SK-N-SH (cell line): ENCODE measurements at places on chromosomes 5 and 9. TPM values are rescaled to one million over a fixed set of nuclear protein-coding genes. Genes with fewer than 3 reads are reported as not detected.

The CCDC152 gene
- polyA plus RNA-seq, result 2.1 and 2.6 TPM in 2 replicates

The KIF4B gene
- polyA plus RNA-seq, result 0.02 and 0.03 TPM in 2 replicates

The PCDHB4 gene
- 0.36 and 0.51 TPM in 2 replicates for polyA plus RNA-seq

The PFN3 gene
- polyA plus RNA-seq, result not detected in 2 replicates

GRCh38 chr9:34185778-34186551 is 7.1 kb downstream of the UBAP1 start:
- no peaks in the 10 kb centered on the region for H3K27me3 ChIP-seq
- DNase-seq, result no peak
- H3K4me1 ChIP-seq, result peaks cover 17% of the 10 kb centered on the region
- H3K27ac ChIP-seq, result peak overlapping the region; percentile 56
- peaks cover 10% of the 10 kb centered on the region for H3K36me3 ChIP-seq

DNA sequence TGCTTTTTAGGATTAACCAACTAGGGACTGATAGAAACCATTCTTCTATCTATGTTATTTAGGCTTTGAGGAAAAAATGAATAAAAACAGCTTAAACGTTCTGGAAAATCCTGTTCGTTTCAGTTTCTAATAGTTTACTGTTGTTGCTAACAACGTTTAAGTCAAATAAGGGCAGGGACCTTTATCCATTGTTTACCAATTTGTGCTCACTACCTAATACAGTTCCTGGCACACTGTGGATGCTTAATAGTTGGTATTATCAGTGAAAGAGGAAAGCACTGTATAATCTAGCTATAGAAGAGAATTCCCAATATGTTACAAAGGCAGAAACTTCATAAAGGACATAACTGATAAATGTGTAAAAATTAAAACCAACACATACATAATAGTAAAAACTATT is 52.5 kb downstream of the ZFR start:
- H3K4me3 ChIP-seq, result no peak overlapping the region
- no peak for DNase-seq
- H3K4me1 ChIP-seq, result no peaks in the 10 kb centered on the region
- H3K27ac ChIP-seq, result no peak overlapping the region
- no peaks in the 10 kb centered on the region for H3K27me3 ChIP-seq

DNA sequence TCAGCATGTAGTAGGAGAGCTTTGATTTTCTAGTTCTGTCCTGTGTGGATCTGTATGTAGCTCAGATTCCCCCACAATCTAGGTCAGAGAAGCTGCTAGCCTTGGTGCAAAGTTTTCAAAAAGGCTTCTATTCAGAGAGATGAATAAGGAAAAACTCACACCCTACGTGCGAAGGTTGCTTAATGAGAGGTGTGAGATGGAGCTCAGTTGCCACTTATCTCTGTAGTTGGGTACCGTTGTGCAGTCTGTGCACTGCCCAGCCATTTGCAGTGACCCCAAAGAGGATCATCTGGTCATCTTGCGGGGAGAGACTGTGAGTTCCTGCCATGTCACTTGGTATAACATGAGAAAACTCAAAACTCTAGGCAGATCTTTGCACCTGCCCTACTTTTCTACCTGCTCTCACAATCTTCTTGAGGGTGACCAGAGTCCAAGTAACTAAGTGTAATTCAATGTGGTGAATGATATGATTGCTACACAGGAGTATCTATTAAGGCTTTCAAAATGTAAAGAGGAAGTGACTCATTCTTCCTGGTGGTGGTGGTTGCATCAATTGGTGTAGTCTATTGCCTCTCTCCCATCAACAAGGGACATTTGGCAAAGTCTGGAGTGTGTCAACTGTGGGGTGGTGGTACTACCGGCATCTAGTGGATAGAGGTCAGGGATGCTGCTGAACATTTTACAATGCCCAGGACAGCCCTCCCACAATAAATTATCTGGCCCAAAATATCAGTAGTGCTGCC is 65.2 kb downstream of the TMC1 start:
- H3K36me3 ChIP-seq, result no peaks in the 10 kb centered on the region
- no peak for DNase-seq
- no peaks in the 10 kb centered on the region for H3K27me3 ChIP-seq
- H3K4me1 ChIP-seq, result no peaks in the 10 kb centered on the region; the same call in 1 of the 2 replicates
- no peak overlapping the region for H3K27ac ChIP-seq

- H3K4me1 ChIP-seq, result no peaks in the 10 kb centered on the region
- H3K4me3 ChIP-seq, result no peak overlapping the region
- no peak overlapping the region for H3K27ac ChIP-seq
- no peaks in the 10 kb centered on the region for H3K36me3 ChIP-seq
- peak; percentile 35 for DNase-seq
- H3K27me3 ChIP-seq, result no peaks in the 10 kb centered on the region
Measured at GRCh38 chr9:137307255-137308056, 5.4 kb upstream of the NRARP start.

DNA sequence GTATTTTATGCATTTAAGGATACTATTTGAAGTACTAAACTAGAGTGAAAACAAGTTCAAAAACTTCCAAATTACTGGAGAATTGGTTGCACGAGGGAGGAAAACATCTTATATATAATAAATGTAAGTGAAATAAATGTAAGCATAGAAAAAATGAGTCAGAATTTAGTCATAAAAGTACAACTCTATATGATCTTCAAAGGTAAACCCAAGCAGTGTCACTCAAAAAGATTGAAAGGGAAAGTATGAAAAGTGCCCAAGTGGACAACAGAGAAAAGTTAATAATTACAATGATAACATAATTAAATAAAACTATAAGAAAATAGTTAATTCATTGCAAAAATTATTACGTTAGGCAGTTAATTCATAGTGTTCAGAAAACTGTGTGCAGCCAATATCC is 2288.5 kb upstream of the C9orf72 start:
- no peak overlapping the region for H3K27ac ChIP-seq
- no peak overlapping the region for H3K4me3 ChIP-seq
- H3K36me3 ChIP-seq, result no peaks in the 10 kb centered on the region

GRCh38 chr5:57529864-57530263 is 47.3 kb upstream of the ACTBL2 start:
- H3K36me3 ChIP-seq, result no peaks in the 10 kb centered on the region
- H3K27me3 ChIP-seq, result no peaks in the 10 kb centered on the region
- no peaks in the 10 kb centered on the region for H3K4me1 ChIP-seq
- no peak overlapping the region for H3K27ac ChIP-seq
- no peak overlapping the region for H3K4me3 ChIP-seq

- peaks cover 3% of the 10 kb centered on the region for H3K36me3 ChIP-seq
- no peaks in the 10 kb centered on the region for H3K27me3 ChIP-seq
- H3K4me3 ChIP-seq, result no peak overlapping the region
- DNase-seq, result no peak
- H3K4me1 ChIP-seq, result peaks cover 11% of the 10 kb centered on the region; the same call in 1 of the 2 replicates
Measured at GRCh38 chr5:137453483-137454080, 45.5 kb downstream of the SPOCK1 start.

GRCh38 chr9:131609099-131609830 is 63.9 kb downstream of the PRRT1B start:
- H3K27me3 ChIP-seq, result no peaks in the 10 kb centered on the region
- H3K27ac ChIP-seq, result peak overlapping the region; percentile 63; the same call in 1 of the 2 replicates
- H3K4me3 ChIP-seq, result 0 out of 2 replicates have a peak overlapping the region, but pooled peaks have one; percentile 5
- DNase-seq, result no peak
- peaks cover 13% of the 10 kb centered on the region; the same call in 1 of the 2 replicates for H3K4me1 ChIP-seq

GRCh38 chr9:13001989-13002580 is 227.3 kb downstream of the LURAP1L start:
- no peaks in the 10 kb centered on the region for H3K36me3 ChIP-seq
- H3K4me3 ChIP-seq, result no peak overlapping the region
- H3K4me1 ChIP-seq, result no peaks in the 10 kb centered on the region

DNA sequence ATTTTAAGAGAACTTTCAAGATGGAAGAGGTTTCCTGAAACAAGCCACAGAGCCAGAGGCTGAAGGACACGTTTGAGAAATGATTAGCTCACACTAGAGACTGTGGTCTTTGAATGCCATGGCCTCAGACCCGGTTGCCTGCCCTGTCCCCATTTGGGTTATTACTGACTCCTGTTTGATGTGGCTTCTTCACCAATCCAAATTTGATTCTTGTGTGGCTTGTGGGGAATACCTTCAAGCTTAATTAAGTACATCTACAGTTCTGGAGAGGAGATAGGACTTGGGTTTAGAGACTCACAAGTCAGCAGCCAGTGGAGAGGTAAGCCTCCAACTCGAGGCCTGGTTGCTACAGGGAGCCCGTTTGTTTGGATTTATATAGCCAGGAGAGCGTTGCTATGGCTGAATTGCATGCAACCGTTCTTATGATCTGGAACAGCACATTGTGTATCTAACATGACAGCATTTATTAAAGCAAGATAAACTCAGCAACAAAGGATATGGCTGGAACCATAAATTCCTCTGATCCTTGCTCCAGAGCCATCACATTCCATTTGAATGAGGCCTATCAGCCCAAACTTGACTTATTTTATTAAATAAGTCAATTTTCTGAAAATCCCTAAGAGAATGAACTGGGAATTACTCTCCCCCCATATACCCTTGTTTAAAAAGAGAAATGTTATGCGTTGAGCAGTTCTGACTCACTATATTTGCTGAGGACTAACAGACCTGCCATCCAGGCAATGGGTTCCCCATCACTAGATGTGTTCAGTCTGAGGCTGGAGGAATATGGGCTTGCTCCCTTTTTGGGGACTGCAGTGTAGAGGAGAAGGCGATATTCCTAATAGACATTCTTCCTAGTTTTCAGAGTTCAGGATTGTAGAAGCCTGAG is 88.4 kb upstream of the TNFSF8 start:
- peaks cover 34% of the 10 kb centered on the region for H3K36me3 ChIP-seq
- H3K4me3 ChIP-seq, result no peak overlapping the region
- no peak overlapping the region for H3K27ac ChIP-seq
- no peaks in the 10 kb centered on the region for H3K4me1 ChIP-seq

DNA sequence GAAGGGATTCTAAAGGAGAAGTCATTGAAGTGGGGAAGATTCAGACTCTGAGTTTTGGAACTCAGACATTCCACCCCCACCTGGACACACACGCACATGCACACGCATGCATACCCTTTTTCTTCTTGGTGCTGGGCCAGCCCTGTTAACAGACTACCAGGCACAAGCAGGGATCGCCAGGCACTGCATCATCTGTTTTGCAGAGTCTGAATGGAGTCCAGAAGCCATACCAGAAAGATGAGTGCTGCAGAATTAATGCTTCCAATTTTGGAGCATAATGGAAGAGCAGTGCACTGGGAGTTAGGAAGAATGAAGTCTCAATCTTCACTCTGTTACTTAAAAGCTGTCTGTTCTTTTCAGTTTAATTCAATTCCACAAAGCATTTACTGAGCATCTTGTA is 95.5 kb downstream of the PDE8B start:
- H3K36me3 ChIP-seq, result no peaks in the 10 kb centered on the region
- no peaks in the 10 kb centered on the region for H3K4me1 ChIP-seq
- peak overlapping the region; percentile 34; the same call in 1 of the 2 replicates for H3K27ac ChIP-seq
- no peak for DNase-seq

DNA sequence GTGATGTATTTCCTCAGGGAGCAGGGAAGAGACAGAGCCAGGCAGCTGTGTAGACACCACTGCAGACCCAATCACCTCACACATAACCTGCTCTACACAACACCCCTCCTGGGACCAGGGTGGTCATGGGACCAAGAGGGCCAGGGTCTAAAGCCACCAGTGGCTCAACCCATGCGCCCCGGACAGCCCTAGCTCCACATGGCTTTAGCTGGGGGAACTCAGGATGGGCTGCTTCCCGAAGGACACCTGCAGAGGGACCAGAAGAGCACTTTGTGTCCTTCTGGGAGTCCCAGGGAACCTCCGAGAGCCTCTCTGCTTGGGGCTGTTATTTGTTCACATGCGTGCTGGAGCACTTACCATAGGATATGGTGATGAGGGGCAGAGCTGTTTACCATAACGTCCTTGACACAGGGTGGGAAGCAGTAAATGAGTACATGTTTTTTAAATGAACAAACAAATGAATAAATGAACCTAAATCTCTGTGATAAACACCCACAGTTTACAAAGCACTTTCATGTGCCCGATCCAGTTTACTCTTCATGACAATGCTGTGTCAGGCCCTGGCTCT is 12.3 kb downstream of the SEPTIN8 start:
- H3K4me3 ChIP-seq, result no peak overlapping the region
- no peak for DNase-seq
- H3K27ac ChIP-seq, result no peak overlapping the region
- peaks cover 8% of the 10 kb centered on the region; the same call in 1 of the 2 replicates for H3K4me1 ChIP-seq
- H3K27me3 ChIP-seq, result no peaks in the 10 kb centered on the region

GRCh38 chr9:115350548-115350947 is 232.6 kb upstream of the TNC start:
- no peaks in the 10 kb centered on the region for H3K36me3 ChIP-seq
- no peak overlapping the region for H3K4me3 ChIP-seq
- DNase-seq, result no peak

- H3K27ac ChIP-seq, result no peak overlapping the region
- no peaks in the 10 kb centered on the region for H3K36me3 ChIP-seq
- no peak for DNase-seq
- no peak overlapping the region for H3K4me3 ChIP-seq
- H3K27me3 ChIP-seq, result no peaks in the 10 kb centered on the region
- no peaks in the 10 kb centered on the region for H3K4me1 ChIP-seq
Measured at GRCh38 chr5:152256580-152256979, 148.5 kb downstream of the NMUR2 start.

DNA sequence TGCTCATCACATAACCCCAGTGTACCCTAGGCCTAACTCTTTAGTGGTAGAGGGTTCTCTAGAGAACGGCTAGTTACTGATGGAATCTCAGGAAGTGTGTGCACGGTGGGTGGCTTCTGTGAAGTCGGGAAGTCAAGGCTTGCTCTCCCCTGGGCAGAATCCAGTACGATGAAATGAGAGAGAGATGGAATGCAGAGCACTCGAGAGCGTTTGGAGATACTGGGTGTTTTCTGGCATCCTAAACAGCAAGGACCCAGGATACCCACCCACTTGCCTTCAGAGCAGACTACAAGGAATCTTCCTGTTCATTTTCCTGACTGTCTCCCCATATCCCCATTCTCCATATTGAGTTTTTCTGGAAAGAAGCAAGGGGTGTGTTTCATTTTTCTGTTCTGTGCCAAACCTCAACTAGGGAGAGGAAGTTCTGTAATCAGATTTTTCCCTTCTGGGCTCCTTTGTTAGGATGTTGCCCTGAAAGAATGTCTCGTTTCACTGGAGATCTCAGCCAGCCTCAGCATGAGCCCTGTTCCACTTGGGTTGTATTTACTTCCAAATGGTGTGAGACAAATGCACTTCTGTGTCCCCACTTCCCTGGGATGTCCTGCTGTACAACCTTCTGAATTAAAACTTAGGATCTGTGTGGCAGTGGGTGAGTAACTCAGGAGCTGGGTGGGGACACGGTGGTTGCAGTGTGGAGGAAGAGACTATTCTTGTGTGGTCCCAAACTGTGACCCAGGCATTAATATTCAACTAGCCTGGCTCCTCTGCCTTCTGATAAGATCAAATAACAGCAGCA is 108.9 kb upstream of the SPRY4 start:
- no peak for DNase-seq
- no peaks in the 10 kb centered on the region for H3K36me3 ChIP-seq
- H3K27me3 ChIP-seq, result no peaks in the 10 kb centered on the region
- no peak overlapping the region for H3K4me3 ChIP-seq
- peaks cover 30% of the 10 kb centered on the region for H3K4me1 ChIP-seq
